ENCODE measurements at places on chromosomes 16 and 17.

- DNase-seq, result peak; percentile 95
Observed at GRCh38 chr17:81927653-81928543, at the start of gene MAFG. TSS of gene MAFG (minus strand) at chr17:81927735. CDS start at chr17:81923185, 4,550 bp downstream.

DNA sequence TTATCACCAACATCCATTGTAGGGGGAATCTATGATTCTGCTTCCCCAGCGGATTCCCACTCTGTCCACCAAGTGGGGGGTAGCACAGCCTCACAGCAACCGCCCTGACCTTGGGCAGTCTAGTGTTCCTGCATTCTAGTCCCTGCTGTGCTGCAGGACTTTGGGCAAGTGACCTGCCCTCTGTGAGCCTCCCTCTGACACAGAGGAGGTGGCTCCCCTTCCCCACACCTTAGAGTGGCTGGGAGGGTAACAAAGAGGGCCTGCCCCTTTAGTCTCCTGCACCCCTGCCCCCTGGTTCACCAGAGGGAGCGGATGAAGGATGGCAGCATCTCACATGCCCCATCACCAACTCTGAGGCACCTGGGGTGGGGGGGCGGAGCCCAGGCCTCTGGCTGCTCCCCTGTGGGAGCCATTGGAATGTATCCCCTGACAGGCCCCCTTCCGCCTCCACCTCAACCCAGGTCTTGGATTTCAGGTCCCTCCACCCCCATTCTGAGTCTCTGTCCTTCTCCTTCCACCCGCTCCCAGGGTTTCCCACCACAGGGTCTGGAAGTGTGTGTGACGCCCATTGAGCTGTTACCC is 10.1 kb downstream of the GAS2L2 start:
- DNase-seq, result no peak

DNA sequence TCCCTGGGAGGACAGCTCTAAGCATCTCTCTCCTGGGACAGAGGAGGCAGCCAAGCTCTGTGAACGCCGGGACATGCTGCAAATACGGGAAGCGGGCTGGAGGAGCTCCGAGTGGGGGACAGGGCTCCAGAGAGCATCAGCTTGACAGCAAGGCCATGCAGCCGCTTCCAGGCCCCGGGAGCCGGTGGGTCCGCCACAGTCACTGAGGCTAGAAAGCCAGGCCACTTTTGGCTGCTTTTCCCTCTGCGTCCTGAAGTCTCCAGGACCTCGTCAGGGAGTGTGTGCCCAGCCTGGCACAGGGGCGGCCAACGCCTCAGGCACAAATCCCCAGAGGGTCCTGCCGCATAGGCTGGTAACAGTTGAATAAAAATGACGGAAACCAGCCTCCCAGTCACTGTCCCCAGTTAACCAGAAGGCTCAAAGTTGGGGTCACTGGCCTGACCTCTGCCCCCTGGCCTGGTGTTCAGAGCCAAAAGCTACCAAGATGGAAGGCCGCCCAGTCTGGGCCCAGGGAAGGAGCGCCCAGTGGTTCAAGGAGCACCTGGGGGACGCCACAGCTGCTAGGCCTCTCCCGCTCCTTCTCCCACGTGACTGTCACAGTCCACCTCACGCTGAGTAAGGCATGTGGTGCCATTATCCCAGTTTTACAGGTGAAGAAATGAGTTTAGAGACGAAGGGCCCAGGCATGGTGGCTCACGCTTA is 3.2 kb upstream of the TRIM65 start:
- no peak for DNase-seq

DNA sequence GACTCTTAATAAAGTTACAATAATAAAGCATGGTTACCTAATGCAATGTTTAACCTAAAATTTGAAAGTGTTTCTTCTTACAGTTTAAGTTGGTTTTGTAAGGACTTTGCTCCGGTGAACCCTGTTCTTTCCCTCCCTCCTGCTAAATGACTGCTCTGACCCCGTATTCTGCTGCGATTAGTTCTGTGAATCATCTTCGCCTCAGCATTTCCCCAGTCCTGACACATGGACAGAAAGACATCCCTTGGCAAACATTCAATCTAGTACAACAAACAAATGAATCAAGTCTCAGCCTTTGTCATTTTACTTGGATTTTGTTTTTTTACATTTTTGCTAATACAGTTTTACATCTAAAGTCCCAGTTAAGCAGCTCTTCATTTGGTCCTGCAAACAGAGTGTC is 15.4 kb downstream of the KCNJ2 start:
- DNase-seq, result no peak

- no peak for DNase-seq
Observed at GRCh38 chr17:41392278-41392677, 5.1 kb downstream of the KRT31 start.

GRCh38 chr17:50268743-50269275 is 5.5 kb upstream of the TMEM92 start:
- no peak for DNase-seq

GRCh38 chr16:66205287-66206231 is 160.9 kb upstream of the CDH5 start:
- peak; percentile 56 for DNase-seq

GRCh38 chr17:59342681-59343131 is 11.3 kb downstream of the YPEL2 start:
- no peak for DNase-seq

- no peak for DNase-seq
Observed at GRCh38 chr17:32517982-32518381, 31.2 kb downstream of the CDK5R1 start.

Data from NCI-H1092 (cell line).